T-helper 17 cell (primary cell): ENCODE measurements at places on chromosomes 3 and 15. TPM values are rescaled to one million over a fixed set of nuclear protein-coding genes. Genes with fewer than 3 reads are reported as not detected.

DNA sequence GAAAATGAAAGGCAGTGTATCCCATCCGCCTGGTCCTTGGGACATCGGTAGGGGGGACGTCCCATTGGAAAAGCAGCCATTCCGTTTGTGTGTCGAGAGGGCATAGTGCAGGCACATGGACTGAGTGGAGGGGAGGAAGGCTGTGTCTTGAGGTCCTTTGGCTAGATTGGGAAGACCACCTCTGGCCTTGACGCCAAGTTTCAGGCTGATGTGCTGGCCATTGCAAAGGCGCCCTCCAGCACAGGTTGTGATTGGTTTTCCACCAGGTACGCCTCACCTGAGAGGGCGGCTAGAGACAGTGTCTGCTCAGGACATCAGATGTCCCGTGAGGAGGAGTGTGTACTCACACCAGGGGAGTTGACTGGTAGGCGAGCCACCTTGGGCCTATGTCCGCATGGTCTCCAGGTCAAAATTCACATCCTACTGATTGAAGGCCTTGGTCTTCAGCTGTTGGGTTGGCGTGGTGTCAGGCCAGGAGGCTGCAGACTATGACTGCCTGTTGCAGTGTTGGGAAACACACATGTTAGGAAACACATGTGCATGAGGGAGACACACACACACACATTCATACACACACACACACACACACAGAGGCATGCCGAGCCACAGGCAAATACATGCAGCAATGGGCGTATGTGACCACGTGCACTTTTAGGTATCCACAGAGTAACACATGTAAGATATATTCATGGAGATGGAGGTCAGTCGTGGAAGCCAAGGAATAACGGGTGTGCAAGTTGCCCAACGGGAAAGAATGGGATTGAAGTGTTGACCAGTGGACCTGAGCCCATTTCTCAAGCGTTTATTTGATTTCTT lies 98.4 kb downstream of the SNRPN start:
- H3K4me3 ChIP-seq, result no peak overlapping the region
- H3K27ac ChIP-seq, result no peak overlapping the region
- no peaks in the 10 kb centered on the region for H3K4me1 ChIP-seq
- no peak for DNase-seq

GRCh38 chr3:89038869-89039268 lies 68.6 kb upstream of the EPHA3 start:
- no peak overlapping the region for H3K27ac ChIP-seq
- no peaks in the 10 kb centered on the region for H3K4me1 ChIP-seq
- no peaks in the 10 kb centered on the region for H3K36me3 ChIP-seq

GRCh38 chr15:56241374-56242105 lies 2.1 kb downstream of the RFX7 start:
- H3K27ac ChIP-seq, result peak overlapping the region; percentile 87
- H3K4me1 ChIP-seq, result peaks cover 39% of the 10 kb centered on the region
- H3K27me3 ChIP-seq, result no peaks in the 10 kb centered on the region
- DNase-seq, result no peak

DNA sequence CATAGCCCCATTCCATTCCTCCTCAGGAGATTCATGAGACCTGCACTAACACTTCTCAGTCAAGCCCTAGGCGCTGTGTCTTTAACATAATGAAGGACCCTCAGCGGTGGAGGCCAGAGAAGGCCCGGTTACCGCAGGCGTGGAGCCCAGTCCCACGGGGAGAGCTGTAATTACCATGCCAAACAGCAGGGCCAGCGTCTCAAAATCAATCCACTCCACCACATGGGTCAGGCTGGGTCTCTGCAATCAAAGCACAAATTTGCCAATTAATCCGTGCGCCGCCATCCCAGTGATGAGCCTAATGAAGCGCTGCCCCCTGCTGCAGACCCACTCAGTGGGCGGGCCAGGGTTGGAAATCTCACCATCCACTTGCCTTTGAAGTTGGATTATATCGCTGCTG lies 109.7 kb downstream of the OCA2 start:
- H3K4me3 ChIP-seq, result no peak overlapping the region
- DNase-seq, result no peak
- peaks cover 6% of the 10 kb centered on the region for H3K27me3 ChIP-seq
- peaks cover 3% of the 10 kb centered on the region for H3K36me3 ChIP-seq

DNA sequence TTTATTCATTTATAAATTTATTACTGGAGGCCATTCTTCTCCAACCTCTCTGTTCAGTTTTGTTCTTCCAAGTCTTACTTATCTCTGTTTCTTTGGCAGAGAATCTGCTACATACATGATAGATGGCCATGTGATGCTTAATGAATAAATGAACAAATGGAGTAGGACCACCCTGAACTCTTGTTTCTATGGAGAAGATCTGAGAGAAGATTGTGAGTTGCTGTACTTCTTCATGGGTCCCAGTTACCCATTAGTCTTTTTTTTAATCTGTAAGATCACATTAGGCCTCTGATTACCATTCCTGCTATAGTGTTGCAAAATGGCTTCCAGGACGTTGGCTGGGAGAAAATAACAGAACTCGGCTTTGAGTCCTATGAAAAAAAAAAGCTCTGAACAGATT lies 191.9 kb upstream of the SYNPR start:
- H3K4me1 ChIP-seq, result no peaks in the 10 kb centered on the region
- no peaks in the 10 kb centered on the region for H3K27me3 ChIP-seq
- no peak for DNase-seq
- H3K27ac ChIP-seq, result no peak overlapping the region
- H3K4me3 ChIP-seq, result no peak overlapping the region

DNA sequence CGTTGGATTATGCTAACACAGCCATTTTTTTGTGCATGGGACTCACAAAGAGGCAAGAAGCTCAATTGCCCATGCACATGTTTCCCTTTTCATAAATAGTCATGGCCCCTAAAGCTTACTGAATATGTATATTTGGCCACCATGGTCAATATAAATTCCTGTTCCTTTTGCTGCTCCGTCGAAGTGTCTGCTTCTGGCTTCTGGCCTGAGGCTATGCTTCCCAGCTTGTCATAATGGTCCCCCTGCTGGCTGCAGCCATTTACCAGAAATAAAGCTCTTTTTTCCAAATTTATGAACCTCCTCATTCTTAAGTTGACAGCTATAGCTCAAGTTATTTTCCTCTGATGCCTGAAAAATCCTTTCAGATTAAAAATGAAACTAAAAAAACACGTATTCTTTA lies 602.1 kb downstream of the VGLL3 start:
- H3K36me3 ChIP-seq, result no peaks in the 10 kb centered on the region
- no peaks in the 10 kb centered on the region for H3K27me3 ChIP-seq
- no peak overlapping the region for H3K4me3 ChIP-seq

- peak; percentile 32 for DNase-seq
- H3K4me1 ChIP-seq, result peaks cover 3% of the 10 kb centered on the region
- peak within 1 kb of the TSS; percentile 89 for H3K4me3 ChIP-seq
- H3K36me3 ChIP-seq, result no peaks in the 10 kb centered on the region
- peaks cover 57% of the 10 kb centered on the region for H3K27me3 ChIP-seq
These were observed at the start of gene TXNRD3 for GRCh38 chr3:126654571-126655383. TSS of gene TXNRD3 (minus strand) at chr3:126655124.

EPHA3 gene
- total RNA-seq, result not detected

ENTPD3 gene
- total RNA-seq, result not detected
